ENCODE measurements at places on chromosomes 3 and 15.

GRCh38 chr3:170056710-170057454, 19.1 kb downstream of the GPR160 start:
- no peak for DNase-seq

DNA sequence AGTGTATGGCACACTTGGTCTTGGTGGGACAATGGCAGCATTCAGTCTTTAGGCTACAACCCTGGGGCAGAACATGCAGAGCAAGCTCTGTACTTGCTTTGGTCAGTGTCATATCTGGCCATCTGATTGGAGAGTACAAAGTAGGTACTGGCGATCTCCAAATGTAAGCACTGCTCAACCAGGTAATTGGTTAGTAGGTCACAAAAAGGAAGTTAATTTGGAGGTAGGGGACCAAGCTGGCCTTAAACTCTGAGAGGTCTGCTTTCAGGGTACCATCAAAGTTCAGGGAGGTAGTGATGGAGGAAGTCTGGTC, 3.3 kb upstream of the ABHD5 start:
- DNase-seq, result no peak

DNA sequence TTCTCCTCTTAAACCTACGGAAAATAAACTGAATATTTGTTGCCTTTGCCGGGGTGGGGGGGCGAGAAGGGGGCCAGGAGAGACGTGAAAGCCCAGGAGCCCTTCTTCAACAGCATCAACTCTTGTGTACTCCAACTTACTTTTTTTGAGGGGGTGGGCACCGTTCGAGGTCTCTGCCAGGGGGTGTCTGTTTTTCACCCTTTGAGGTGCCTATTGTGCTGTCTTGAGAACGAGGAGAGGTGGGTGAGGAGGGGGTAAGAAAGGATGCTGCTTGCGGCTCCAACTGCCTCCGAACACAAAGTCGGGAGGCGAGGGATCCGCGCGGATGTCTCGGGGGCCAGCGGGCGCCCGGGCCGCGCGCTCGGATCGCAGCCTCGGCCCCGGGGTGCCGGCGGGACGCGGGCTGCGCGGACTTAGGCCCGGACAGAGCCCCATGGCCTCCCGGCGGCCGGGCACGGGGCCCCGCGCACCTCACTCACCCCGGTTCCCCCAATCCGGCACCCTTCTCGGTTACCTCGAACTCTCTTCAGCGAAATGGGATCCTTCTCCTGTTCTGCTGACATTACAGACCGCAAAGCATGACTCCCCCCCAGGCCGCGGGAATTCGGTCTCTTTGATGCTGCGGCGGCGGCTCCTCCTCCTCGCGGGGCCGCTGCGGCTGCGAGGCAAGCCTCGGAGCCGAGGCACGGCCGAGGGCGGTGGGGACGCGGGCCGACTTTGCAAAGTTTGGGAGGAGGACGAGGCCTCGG, 650 bp downstream of the PYGO1 start:
- DNase-seq, result no peak

DNA sequence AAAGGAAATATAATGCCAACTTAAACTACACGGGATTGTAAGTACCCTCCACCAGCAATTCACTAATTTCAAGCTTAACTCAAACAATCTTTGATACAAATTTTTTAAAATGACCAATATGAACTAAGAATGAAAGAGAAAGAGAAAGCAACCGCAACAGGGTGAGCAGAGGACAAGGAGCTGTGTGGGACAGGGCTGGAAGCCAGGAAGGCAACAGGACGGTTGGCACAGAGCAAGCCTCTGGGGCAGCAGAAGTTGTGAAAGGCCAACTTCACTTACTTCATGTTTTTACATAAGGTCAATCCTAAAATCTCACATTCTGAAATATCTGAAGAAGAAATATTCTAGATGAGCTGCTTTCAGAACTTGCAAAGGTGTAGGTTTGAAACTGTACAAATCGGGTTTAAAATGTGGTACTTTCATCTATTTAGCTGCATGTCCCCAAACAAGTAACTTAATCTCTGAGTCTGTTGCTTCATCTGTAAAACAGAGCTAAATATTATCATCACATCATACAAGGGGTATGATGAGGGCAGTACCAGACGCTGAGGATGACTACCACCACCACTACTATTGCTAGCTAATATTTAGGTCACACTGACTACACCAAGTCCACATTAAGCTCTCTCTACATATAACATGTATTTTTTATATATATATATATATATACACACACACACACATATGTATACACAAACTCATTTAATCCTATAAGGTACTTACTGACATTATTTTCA, 101.7 kb downstream of the IGSF11 start:
- DNase-seq, result no peak

- no peak for DNase-seq
These were observed 72.4 kb downstream of the SENP2 start for GRCh38 chr3:185658504-185658912.

DNA sequence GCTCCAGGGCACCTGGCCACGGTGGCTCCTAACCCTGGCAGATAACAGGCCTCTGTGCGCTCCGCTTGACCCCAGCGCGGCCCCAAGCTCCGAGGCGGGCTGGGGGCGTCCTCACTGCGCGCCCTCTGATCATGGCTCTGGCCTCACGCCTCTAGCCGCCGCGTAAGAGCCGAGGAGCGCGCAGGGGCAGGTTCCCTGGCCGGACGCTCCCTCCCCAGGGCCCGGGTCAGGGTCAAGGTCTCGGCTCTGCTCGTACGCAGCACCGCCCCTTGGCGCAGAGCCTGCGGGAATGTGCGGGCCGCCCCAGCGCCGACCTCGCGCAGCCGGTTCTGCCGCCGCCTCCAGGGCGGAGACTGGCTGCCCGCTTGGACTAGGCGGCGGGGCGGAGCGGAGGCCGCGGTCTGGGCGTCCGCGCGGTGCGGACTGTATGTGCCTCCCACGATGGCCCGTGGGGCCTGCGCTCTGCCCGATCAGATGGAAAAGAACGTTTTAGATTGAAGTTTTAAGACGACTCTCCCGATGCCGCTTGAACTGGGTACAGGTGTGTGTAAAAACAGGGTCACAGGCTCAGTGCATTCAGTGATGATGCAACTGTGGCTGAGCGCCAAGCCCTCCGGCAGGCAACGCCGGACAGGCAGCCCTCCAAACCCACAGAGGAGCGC, 40.8 kb downstream of the CHST14 start:
- no peak for DNase-seq

DNA sequence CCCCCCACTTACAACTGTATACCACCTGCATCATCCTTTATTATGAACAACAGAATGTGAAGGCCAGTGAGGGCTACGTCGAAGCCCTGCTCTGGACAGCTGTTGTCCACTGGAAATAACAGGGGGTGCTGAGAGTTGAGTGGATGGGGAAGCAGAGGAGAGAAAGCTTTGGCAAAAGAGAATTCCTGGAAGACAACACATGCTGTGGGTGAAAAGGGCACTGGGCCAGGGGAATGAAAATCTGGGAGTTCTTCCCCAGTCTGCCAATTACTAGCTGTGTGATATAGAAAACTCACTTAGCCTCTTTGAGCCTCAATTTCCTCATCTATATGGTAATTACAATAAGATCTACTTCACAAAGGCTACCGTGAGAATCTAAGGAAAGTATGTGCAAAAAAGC, 40.7 kb downstream of the FSTL1 start:
- no peak for DNase-seq

GRCh38 chr15:26083896-26084295, 220.8 kb upstream of the ATP10A start:
- DNase-seq, result no peak

DNA sequence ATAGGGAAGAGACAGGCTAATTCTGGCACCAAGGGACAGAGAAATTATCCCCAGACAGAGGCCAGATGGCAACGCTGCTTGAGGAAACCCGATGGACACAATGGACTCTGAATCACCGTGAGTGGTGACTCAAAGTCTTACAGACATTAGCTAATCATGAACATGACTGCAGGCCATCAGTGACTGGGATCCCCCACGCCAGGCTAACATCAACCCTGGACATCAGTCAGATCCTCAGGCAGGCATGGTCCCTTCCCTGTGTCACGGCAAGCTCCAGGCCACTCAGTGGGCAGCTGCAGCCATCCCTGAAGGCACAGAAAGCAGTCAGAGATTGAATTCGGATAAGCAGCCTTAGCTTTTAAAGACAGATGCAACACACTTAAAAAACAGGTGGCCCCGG, 23.8 kb upstream of the OXTR start:
- DNase-seq, result no peak

DNA sequence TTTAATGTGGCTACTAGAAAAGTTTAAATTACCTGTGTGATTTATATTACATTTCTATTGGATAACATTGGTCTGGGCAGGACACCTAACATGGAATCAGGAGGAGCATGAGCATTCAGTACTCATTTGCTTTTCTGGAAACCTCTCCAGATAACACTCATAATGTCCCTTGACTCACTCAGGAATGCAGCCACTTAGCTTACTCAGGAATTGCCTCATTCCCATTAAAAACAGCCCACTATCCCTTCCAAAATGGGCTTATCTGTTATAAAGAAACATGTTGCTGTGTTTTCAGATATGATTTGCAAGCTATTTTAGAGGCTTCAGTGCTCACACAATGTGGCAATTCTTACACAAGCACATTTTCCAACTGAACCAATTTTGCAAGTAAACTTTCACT, 17.1 kb downstream of the GBE1 start:
- no peak for DNase-seq

GRCh38 chr3:161690299-161690620, 193.7 kb downstream of the OTOL1 start:
- DNase-seq, result no peak

DNA sequence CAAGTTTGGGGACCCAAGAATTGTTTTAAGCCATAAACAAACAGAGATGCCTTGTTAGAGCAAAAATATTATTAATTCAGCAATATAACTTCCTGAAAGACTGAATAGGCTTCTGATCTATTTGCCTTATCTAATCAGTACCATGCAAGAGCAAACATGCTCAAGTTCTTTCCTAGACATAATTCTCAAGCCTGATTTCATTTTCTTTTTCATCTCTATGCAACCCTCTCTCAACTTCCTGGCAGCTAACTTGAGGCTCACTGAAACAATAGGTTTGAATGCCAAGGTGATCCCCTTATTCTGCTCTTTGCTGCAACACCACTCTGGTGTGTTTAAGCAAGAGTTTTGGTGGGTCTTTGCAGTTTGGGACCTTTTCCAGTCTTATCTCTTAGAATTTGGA, 230.9 kb upstream of the CD96 start:
- DNase-seq, result no peak

DNA sequence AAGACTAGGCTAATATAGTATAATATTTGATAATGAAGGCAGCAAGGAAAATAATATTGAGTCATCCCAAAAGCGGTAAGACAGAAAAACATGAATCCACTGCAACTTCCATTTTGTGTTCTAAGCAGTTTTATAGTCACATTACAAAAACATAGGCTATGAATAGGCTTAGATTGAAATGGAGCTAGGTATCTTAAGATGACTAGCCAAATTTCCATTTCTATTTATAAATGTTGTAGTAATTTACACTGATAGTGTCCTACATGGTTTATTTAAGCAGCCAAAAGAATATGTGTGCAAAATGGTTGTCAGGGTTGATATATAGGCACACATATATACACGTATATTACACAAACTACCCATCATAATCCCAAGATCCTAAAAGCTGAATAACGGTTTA, 82.0 kb downstream of the VPS13C start:
- DNase-seq, result no peak

- no peak for DNase-seq
These were observed 513.2 kb upstream of the TBL1XR1 start for GRCh38 chr3:177710506-177710905.

GRCh38 chr3:46378426-46378942, 7.7 kb downstream of the CCR5 start:
- DNase-seq, result peak; percentile 41

DNA sequence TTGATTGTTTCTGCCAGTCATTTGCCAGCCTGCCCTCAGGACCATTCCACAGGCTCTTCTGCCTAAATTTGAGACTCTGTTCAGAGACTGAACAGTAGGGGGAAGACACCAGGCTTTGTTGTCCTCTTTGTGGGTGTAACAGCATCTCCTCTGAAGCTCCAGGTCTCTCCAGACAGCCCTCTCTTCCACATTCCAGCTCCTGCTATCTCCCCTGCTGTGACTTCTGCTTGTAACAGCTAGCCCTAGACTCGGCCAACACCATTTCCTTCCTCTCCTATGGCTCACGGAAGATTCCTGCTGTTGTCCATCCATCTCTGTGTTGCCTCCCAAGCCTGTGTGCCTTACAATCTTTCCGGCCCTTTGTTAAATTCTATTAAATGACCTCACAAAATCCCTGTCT, 40.2 kb downstream of the SUCLG2 start:
- DNase-seq, result no peak

- DNase-seq, result no peak
These were observed 579.8 kb downstream of the EDEM1 start for GRCh38 chr3:5767304-5767703.

GRCh38 chr15:70604666-70605315, 158.6 kb downstream of the UACA start:
- no peak for DNase-seq

DNA sequence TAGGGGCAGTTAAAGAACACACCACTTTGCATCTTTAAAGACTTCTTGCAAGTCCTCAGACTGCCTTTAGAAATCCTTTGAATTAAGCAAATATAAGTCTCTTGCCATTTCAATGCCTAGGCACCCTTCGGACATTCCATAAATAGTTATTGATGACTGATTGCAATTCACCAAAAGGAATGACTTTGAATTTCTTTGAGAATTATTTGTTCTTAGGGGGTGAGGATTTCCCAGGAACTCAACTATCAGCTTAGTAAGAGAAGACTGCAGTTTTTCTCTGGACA, 495 bp upstream of the MYEF2 start:
- no peak for DNase-seq

- no peak for DNase-seq
These were observed 228.1 kb upstream of the AZI2 start for GRCh38 chr3:28576614-28577200.

DNA sequence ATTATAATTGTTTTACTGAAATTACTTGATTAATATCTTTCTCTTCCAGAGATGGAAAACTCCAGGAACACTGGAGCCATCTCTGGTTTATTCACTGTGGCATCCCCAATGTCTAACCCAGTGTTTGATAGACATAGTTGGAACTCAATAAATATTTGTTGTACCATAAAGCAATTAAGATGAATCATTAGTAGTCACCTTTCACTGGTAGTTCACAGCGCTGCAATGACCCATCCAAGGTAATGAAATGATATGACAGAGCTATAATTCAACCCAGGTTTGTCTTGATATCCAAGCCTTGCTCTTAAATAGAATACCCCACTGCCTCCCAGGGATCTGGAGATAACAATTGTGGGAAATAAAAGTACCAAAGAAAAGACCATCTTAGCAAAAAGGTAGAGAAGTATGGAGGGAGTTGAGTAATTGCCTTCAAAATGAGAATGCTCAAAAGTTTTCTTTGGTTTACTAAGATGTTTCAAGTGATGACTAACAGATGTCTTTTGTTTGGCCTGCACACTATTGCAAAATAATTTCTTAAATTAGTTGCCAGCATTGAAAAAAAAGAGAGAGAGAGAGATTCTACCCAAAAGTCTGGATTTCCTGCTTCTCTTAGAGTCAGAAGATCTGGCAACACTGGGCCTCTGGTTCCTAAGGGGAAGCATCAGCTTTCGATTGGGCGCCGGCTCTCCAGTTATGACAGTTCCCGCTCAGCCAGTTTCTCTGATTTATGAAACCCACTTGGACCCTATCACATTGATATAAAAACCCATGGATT, 348.5 kb downstream of the ERC2 start:
- no peak for DNase-seq

All from stimulated activated CD8-positive, alpha-beta memory T cell treated with anti-CD3 and anti-CD28 coated beads, Interleukin-2, amount 100 ng/mL, for 1 hour (primary cell).